ENCODE measurements at places on chromosomes 2 and 18. TPM values are rescaled to one million over a fixed set of nuclear protein-coding genes. Genes with fewer than 3 reads are reported as not detected.

SEMA4C gene
- polyA plus RNA-seq = 29.7 TPM

SLC30A3 gene
- polyA plus RNA-seq = 0.06 TPM

TLX2 gene
- not detected for polyA plus RNA-seq

KCNJ3 gene
- polyA plus RNA-seq = 3.2 TPM

EVA1A gene
- 30.2 TPM for polyA plus RNA-seq

CLHC1 gene
- polyA plus RNA-seq = 3.8 TPM

CNTNAP5 gene
- not detected for polyA plus RNA-seq

MDH1B gene
- 0.76 TPM for polyA plus RNA-seq

LRRC30 gene
- polyA plus RNA-seq = not detected

KCNF1 gene
- not detected for polyA plus RNA-seq

TDRD15 gene
- polyA plus RNA-seq = not detected

NTSR2 gene
- not detected for polyA plus RNA-seq

KLHL30 gene
- polyA plus RNA-seq = 0.29 TPM

ADGRF3 gene
- 0.20 TPM for polyA plus RNA-seq

GCG gene
- polyA plus RNA-seq = not detected

CTNNA2 gene
- not detected for polyA plus RNA-seq
